ENCODE measurements at places on chromosomes 5 and 9.
A peak's percentile ranks its signal among the peaks of the same experiment; 100 is the strongest.

- ATAC-seq, result no peak
Observed at GRCh38 chr5:55517804-55518203, 17.0 kb downstream of the PLPP1 start.

GRCh38 chr9:36764364-36765076 lies 191.8 kb downstream of the MELK start:
- ATAC-seq, result no peak

DNA sequence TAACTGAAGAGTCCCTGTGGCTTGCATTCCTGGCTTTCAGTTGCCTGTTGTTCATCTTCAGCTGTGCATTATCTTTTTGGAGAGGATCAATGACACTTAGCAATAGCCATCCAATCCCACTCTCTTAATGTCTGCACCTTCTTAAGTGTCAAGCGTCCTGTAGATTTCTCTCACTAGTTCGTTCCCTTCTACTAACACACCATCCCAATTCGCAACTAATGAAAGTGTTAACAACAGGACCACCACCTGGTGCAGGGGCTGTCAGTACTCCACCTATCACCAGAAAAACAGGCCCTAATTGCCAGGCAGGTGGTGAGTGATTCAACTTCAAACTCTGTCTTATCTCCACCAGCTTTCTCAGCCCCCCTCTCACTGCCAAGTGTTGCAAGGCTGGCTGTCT lies 169.4 kb upstream of the EFNA5 start:
- no peak for ATAC-seq

- no peak for ATAC-seq
Observed at GRCh38 chr9:127588740-127589506, 23.2 kb upstream of the STXBP1 start.

- ATAC-seq, result no peak
Observed at GRCh38 chr5:178291969-178292825, 59.6 kb upstream of the PHYKPL start.

- no peak for ATAC-seq
Observed at GRCh38 chr9:98908897-98909634, 34.6 kb upstream of the COL15A1 start.

DNA sequence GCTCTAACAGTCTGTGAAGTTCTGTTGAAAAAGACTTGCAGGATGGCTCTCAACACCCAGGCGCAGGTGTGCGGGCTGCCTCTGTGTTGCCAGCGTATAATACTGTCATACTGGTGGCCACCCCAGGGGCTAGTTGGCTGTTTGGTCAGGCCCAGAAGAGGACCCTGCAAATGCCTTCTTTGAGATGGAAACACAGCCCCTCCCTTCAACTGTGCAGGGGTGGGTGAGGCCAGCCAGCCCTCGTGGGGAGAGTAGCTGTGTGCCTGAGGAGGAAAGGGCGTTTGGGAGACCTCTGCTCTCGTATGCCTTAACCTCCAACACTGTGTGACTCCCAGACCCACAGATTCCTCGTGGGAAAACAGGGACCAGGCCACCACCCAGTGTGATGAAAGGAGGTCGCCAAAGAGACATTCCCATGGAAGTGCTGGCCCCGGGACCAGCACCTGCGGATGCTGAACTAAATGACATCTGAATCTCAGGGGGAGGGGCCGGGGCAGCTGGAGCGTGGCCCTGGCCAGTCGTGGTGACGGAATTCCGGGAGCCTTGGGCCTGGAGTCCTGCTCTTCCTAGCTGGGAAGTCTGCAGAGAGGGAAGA lies 11.3 kb upstream of the SCGB3A1 start:
- peak; percentile 10 for ATAC-seq

DNA sequence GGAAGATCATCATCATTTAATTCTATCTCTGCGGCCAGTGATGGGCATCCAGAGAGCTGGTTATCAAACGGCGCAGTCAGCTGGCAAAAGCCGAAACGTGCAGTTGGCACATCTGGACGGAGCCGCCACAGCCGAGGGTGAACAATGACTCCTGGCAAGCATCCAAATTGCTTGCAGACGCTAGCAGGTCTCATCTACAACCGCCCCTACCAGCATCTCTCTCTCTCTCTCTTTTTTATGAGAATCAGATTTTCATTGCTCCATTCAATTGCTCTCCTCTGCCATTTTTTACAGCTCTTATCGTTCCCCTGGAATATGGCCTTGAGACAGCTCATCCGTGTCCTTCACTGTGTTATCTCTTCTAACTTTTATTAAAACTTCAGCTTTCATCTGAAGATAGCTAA lies 165.2 kb downstream of the MAPKAP1 start:
- ATAC-seq, result no peak

GRCh38 chr5:73969195-73970036 lies 343.4 kb downstream of the ARHGEF28 start:
- no peak for ATAC-seq

DNA sequence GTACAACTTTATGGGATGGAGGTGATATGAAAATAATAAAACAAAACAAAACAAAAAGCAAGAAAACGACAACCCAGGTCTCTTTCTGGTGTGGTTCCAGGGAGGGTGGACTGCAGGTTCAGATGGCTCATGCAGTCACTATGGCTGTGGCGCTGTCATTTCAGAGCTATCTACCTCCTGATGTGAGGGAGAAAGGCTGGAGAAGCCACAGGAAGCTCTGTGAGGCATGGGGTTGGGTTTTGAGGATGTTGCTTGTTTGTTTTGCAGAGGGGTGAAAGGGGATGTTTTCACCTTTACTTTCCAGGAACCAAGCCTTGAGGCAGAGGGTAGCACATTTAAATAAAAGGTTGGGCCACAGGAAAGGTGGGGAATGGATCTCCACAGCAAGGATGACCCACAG lies 18.7 kb downstream of the NIPAL4 start:
- no peak for ATAC-seq

GRCh38 chr5:124372457-124372856 lies 374.0 kb downstream of the ZNF608 start:
- ATAC-seq, result no peak

DNA sequence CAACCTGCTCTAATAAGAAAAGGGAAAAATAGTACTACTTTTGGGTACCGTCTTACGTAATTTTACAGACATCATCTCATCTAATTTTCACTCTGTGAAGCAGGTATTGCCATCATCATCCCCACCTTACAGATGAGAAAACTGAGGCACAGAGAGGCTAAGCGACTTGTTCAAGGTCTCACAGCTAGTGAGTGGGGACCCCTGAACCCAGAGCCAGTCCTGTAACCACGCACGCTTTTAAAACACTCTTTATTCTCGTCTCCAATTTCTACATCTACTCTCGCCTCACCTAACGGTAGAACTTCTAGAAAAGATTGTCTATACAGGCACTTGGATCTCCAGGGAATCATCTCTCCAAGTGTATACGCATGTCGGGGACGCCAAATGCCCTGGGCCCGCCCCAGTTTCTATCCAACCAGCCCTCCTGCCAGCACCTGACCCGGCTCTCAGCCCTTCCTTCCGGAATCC lies 1.5 kb upstream of the TRAF1 start:
- peak; percentile 46 for ATAC-seq

DNA sequence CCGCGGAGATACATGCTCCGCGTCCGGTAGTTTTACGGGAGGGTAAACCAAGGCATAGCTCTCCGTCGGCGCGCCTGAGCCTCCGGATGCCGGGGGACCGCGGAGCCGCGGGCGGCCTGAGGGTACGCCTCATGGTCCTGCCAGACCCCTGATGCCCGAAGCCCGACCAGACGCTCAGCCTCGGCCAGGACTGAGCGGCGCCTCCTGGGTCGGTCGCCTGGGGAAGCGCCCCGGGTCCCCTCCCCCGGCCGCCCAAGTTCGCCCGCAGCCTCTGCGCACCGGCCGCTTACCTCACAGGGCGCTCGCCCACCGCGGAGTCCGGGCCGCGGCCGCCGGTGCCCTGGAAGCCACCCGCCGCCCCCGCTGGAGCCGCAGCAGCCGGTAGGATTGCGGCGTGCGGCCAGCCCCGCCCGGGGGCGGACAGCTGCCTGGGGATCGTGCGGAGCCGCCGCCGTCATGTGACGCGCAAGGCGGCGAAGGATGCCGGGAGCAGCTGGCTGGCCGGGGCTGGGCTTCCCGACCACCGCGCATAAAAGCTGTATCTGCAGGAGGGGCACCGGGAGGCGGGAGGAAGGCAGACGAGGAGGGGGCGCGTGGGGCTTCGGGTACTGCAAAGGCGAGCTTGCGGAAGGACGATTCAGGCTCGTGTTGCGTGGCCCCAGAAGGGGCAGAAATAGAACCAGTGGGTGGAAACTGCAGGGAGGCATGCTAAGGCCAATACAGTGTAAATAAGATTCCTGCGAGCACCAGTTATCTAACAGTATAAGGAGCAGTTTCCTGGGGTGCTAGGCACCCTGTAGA lies at the start of gene FBXO10:
Gene FBXO10, minus strand, starts transcription at position 460 of the 801 bp plus-strand sequence. CDS start 34,612 bp downstream, outside the sequence.
- peak; percentile 95 for ATAC-seq

DNA sequence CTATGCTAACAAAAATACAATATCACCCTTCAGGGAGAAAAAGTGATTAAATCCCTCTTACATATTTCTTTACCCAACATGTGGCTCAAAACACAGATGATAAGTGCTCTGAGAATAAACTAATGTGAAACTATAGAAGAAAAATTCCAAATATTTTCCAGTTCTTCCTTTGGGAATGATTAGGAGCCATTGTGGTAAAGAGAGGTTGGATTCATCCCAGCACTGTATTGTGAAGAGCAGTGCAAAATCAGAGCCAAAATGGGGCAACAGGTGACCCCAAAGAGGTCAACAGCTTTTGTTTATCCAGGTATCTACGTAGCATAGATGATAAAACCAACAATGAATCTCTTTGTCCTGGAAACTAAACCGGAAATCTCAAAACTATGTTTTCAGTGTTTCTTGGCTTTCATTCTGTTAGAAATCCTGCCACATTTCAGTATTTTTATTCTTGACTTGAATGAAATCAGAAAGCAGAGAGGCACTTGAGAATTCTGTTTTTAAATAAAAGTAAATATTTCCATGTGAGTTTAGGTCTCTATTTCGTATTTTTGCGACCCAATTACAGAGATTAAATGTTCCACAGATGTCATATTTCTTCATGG lies 120.4 kb upstream of the FST start:
- no peak for ATAC-seq

DNA sequence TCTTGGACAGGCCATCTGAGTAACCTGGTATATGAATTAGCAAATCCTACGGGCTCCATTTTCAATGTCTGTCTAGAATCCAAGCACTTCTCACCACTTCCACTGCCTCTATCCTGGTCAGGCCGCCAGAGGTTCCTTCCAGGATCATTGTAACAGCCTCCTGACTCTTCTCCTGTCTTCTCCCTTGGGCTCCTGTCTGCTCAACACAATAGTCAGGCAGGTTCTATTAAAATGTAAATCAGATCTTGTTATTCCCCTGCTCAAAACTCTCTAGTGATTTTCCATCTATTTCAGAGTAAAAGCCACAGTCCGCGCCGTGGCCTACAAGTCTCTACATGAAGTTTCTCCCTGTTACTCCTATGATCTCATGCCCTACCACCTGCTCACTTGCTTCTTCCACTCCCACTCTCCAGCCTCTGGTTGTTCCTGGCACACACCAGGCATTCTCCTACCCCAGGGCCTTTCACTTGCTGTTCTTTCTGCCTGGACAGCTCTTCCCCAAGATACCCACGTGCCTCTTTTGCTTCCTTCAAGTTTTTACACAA lies 21.7 kb downstream of the ZNF366 start:
- no peak for ATAC-seq

DNA sequence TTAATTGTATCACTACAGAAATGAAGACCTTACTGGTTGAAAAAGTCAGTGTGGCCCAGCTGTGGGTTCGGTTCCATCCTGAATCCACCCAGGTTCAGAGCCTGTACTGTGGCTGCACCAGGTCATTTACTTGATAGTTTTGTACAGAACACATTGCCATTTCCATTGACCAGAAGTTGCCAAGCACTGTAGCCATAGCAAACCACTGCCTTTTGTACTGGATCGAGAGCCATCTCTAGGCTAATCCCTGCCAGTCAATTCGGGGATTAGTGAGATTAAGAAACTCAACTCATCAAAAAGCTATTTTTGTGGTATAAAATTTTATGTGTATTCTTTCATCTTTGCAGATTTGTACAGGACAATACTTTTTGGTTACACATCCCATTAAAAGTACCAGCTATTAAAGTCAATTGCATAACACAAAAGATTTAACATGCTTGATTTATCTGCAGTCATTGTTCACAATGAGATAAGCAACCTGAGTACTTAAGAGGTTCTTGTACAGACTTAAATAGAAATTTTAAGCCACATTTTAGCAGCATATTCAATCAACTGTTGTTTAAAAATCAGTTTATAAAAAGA lies 108.5 kb upstream of the OTULINL start:
- no peak for ATAC-seq

DNA sequence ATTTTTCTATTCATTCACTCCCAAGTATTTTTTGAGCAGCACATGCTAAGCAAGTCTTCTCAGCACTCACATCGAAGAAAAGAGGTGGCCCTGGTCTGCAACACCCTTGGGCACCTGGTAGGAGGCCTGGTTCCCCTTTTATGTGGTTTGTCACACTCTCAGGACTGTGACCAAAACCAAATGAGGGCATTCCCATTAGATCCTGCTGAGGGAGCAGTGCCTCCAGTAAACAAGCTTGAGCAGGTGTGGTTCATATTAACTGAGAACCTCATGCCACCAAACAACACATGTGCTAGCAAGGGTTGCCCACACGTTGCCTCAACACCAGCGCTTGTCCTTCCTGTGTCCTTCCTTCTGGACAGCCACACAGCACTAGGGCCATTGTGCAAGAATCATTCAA lies 26.9 kb upstream of the SYK start:
- no peak for ATAC-seq

GRCh38 chr5:143491646-143492045 lies 88.2 kb upstream of the NR3C1 start:
- ATAC-seq, result no peak

DNA sequence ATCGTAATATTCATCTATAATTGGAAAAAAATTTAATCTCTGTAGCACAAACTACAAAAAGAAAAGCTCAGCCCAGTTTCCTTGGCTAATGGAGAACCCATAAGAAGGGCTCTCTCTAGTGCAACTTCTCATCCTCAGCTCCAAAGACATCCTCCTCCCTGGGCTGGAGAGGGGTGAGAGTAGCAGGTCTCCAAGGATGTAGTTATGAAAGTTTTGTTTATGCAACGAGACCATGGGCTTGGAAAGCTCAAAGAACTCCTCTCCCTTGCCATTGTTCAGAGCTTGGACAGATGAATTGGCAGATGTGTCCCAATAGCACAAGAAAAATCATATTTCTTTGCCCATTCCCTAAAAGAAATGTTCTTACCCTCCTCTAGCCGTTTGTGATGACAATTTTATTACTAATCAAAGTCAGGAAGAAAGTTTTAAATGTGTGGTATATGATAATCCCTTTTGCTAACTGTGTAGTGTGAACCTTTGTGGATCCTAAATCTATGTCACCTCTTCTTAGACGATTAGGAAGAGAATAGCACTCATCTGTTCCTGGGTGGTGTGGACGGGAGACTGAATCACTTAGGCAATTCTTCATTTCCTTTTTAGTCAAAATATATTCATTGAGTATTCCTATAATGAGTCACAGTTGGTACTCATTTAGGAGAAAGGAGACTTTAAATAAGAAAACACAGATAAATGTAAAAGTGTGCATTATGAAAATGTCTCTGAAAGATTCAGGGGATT lies 52.2 kb downstream of the GARNL3 start:
- ATAC-seq, result peak; percentile 89

DNA sequence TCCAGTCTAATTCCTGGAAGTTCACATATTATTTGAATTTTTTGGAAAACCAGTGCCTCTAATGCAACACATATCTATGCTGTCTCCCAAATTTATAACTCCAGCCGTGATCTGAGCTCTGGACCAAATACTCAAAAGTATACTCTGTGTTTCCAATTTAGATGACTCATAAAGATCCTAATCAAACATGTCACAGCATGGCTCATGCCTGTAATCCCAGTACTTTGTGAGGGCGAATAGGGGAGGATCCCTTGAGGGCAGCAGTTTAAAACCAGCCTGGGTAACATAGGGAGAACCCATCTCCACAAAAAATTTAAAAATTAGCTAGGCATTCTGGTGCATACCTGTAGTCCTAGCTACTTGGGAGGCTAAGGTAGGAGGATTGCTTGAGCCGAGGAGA lies 388.0 kb downstream of the CDH12 start:
- no peak for ATAC-seq
